ENCODE measurements at places on chromosomes 3 and 15.

GRCh38 chr3:105731686-105732085 lies 137.1 kb downstream of the CBLB start:
- DNase-seq, result no peak

- DNase-seq, result no peak
Measured at GRCh38 chr15:49737127-49737526, 116.3 kb downstream of the DTWD1 start.

DNA sequence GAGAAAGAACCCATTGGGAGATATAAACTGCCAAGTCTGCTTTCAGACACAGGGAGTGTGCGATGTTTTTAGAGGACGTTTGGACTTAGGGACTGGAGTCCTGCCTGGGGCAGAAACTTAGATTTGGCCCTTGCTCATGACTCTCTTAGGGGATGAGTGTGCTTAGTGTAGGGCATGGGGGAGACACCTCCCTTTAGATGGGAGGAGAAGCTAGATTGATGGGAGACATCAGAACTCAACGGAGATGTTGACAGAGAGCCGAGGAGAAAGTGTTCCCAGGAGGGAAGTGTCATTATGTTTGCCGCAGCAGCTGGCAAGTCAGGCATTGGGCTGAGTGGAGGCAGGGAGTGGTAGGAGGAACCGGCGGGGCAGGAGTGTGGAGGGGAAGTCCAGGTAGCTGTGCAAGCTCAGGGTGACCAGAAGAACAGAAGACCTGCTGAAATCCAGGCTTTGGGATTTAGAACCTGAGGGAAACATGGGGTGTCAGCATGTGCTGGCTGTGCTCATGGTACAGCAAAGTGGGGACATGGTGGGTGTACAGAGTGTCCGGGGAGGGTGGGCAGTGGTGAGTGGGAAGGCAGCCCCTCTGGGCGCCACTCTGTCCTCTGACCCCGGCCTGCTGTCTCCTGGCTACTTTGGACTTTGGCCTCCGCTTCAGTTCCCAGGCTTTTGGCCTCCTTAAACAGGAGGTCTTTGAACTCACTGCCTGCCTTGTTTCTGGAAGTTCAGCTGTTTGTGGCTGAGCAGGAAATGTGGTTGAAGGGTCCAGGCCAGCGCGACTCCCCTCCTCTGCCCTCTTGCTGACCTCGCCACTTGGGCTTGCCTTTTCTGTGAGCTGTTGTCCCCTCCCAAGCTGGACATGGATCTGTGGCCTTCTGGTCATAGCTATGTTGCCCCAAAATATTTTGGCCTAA lies 324.0 kb upstream of the LRRFIP2 start:
- no peak for DNase-seq

DNA sequence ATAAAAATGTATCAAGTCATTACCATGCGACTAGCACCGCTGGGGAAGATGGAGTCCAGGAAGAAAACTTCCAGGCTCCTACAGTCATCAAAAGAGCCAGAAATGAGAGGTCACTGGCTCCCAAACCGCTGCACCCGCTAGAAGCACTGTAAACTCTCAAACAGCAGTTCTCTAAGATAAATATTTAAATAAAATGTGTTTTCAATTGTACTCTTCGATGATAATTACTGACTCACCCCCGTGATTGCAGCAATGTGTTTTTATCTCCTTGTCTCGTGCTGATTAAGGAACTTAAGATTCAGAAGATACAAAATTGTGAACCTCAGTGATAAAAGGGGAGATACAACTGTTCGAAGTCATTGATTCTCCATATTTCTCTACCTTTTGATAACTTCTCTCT lies 45.8 kb upstream of the FOXP1 start:
- no peak for DNase-seq

- DNase-seq, result no peak
Measured at GRCh38 chr15:70628549-70628896, 134.8 kb downstream of the UACA start.

- DNase-seq, result no peak
Measured at GRCh38 chr3:32447865-32448400, 54.7 kb downstream of the CMTM6 start.

DNA sequence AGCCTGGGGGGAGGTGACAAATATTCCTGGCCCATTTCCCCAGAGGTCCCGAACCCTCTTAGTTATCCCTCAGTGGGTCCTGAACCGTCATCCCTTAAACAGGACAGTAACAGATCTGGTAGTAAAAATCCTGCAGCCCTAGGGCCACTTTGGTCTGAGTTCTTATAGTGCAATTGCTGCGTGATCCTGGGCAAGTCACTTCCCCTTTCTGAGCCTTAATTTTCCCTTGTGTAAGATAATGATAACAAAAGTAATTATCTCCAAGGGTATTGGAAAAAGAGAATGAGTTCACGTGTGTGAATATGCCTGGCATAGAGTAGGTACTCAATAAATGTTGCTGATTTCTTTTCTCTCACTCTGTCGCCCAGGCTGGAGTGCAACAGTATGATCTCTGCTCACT lies 2.9 kb upstream of the JAGN1 start:
- no peak for DNase-seq

Measured in glutamatergic neuron (in vitro differentiated cells).